Pulmonary artery endothelial cell (primary cell): ENCODE measurements at places on chromosomes 16 and 17. TPM values are rescaled to one million over a fixed set of nuclear protein-coding genes. Genes with fewer than 3 reads are reported as not detected.

DNA sequence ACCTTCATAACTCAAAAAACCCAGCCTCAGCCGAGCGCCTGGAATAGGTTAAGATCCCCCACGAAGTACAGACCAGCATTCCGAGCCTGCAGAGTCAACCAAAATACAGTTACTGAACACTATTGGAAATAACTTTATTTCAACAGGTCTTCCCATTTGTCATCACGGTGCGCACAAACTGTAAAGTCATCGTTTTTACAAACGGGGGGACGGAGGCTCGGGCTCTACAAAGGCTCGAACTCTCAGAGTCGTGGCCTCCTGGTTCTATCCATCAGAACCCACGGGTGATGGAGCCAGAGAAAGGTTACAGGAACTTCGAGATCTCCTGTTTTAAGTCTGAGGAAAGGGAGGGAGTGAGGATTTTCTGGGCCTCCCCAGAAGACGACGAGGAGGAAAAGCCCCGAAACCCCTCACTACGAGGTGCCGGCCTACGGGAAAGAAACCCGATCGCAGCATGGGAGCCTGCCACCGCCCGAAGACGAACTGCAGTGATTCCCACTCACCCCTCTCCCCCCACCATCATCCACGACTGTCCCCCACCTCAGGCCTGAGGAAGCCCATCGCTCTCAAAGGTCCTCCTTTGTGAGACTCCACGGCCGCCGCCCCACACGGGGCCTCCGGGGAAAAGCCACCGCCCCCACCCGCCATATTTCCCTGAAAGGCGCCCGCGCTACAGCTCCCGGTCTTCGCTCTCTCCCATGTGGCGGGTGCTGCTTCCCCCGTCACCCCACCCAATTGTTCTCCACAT lies 917 bp downstream of the YWHAE start:
- DNase-seq: no peak

GRCh38 chr16:50741225-50741780 lies 583 bp upstream of the CYLD start:
- DNase-seq: no peak

TNFSF13 gene
- 1.1 and 1.3 TPM in 2 replicates for total RNA-seq

- DNase-seq: peak; percentile 91
These were observed 502.7 kb upstream of the HSBP1 start for GRCh38 chr16:83305092-83305491.

SLC6A2 gene
- total RNA-seq: not detected in 2 replicates

DNA sequence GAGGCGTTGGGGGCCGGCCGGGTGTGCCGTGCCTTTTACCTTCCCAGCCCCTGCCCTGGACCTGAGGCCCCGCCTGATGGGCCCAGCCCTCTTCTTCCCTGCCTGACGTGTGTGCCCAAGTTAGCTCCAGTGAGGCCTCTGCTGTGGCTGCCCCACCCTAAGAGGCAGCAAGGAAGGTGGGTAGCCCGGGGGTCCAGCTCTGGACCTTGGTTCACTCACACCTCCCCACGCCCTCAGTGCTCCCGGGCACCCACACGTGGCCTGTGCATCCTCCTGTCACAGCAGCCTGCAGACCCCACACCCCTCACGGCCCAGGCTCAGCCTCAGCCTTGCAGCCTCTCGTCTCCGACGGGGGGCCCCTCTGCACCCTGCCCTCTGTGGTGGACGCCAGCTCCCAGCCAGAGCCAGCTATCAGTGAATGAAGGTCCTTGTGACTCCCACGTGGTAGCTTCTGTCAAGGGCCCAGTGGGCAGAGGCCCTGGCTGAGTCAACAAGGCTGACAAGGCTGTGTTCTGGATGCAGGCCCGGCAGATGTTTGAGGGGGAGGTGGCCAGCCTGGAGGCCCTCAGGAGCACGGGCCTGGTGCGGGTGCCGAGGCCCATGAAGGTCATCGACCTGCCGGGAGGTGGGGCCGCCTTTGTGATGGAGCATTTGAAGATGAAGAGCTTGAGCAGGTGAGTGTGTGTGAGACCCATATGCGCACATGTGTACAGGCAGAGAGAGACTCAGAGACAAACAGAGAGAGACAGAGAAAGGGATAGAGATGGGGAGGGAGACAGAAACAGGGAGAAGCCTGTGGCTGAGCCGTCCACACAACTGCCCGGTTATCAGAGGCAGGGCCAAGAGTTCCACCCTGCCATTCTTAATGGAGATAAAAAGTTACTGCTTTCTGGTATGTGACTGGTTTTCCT lies 2.8 kb downstream of the FN3K start:
- no peak for DNase-seq

DNA sequence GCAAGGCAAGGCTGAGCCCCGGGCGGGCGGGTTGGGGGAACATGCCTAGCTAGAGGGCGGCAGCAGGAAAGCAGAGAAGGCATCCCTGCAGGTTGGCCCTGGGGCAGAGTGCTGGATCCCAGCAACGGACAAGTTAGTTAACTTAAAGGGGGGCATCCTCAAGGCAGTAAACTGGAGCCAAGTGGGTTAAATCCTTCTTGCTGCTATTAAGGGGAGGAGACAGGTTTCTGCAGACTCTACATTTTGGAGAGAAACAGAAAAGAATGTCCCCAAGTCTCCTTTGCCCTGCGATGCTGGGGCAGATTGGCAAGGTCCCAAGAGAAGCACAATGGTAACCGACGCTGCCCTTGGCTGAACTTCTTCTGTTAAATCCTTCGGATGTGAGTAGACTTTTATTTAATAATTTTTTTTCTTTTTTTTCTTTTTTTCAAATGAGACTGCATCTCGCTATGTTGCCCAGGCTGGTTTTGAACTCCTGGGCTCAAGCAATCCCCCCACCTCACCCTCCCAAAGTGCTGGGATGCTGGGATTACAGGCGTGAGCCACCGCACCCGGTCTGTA lies 14.0 kb downstream of the ATP5PD start:
- DNase-seq: no peak

TP53TG3F gene
- not detected in 2 replicates for total RNA-seq

GRCh38 chr17:67578142-67578457 lies 139.6 kb upstream of the NOL11 start:
- DNase-seq: no peak

ADGRG3 gene
- total RNA-seq: not detected in 2 replicates

GRCh38 chr16:67477960-67478554 lies 2.9 kb downstream of the ATP6V0D1 start:
- no peak for DNase-seq

DNA sequence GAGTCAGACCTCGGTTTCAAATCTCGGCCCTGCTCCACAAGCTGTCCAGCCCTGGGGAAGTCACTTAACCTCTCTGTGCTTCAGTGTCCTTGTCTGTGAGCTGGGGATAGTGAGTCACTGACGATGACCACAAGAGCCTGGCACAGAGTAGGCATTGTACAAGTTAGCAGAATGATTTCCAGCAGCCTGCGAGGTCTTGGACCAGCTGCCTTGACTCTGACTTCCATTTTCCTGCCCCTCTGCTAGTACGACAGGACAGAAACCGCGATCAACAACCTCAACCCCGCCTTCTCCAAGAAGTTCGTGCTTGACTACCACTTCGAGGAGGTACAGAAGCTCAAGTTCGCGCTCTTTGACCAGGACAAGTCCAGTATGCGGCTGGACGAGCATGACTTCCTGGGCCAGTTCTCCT lies 20.7 kb downstream of the CPNE2 start:
- DNase-seq: no peak

ALOX12B gene
- total RNA-seq: not detected in 2 replicates

WDR59 gene
- total RNA-seq: 16.9 and 18.9 TPM in 2 replicates

DNA sequence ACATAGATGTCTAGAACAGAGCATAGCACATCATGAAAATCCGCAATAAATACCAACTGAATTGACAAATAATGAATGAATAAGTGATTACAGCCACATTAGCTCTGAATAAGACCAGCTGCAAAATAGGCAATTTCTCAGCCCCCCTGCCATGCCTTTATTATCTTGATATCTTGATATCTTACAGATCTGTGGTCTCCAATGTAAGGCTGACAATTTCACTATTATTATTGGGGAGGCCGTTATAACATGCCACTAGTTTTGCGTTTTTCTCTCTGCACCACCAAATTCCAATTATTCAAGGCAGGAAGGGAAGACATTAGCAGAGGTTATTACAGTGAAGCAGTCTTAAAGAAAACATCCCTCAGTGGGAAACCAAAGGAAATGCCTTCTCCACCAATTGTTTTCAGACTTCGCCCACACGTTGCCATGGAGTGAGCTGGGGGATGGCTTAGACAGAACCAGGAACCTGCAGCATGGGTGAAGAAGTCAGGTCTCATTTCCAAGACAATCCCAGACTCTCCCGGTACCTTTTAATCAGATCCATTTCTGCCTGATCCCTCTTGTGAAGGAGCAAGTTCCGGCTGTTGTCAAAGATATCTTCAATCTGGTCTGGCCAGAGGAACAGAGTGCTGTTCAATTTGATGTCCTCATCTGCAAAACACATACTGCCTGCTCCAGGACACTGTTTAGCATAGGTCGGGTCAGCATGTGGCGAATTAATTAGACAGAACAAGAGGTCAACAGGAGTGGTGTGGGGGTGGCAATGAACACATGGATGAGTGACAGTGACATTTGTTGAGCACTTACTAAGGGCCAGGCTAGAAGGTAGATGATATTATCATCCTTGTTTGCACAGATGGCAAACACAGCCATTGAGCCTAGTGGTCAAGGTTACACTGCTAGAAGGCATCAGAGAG lies 46.4 kb downstream of the DNAH3 start:
- peak; percentile 44 for DNase-seq

DNA sequence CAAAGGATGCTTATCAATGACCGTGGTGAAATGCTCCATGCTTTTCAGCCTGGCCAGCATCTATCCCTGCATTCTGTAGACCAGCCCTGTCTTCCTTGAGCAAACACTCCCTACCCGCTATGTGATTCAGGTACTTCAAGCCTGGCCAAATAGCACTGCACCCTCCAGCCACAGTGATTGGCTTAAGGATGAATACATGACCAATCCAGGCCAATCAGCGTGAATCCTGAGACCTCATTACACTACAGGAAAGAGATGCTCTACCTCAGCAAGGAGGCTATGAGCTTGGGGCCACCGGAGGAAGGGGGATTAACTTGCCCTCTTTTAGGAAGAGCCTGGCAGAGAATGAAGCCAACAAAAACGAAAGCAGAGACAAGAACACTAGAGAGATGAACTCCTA lies 162.5 kb downstream of the ZNF423 start:
- no peak for DNase-seq

GRCh38 chr17:16980813-16981731 lies 9.2 kb upstream of the TNFRSF13B start:
- DNase-seq: no peak

DNA sequence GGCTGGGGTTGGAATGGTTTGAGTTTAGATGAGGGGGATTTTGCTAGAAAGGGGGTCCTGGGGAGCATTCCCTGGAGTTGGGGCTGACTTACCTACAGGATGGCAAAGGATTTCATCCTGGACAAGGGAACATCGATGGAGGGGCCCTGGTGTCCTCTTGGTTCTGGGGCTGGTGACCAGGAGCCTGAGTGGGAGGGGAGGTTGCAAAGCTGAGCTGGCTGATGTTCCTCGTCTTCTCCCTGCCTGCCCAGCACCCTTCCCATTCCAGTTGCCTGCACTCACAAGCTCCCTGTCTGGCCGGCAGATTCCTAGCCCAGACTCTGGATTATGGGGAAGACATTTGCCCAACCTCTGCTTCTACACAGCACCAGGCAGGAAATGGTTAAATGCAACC lies 37.2 kb downstream of the ITGAE start:
- no peak for DNase-seq

PLLP gene
- 1.5 and 8.4 TPM in 2 replicates for total RNA-seq

DNA sequence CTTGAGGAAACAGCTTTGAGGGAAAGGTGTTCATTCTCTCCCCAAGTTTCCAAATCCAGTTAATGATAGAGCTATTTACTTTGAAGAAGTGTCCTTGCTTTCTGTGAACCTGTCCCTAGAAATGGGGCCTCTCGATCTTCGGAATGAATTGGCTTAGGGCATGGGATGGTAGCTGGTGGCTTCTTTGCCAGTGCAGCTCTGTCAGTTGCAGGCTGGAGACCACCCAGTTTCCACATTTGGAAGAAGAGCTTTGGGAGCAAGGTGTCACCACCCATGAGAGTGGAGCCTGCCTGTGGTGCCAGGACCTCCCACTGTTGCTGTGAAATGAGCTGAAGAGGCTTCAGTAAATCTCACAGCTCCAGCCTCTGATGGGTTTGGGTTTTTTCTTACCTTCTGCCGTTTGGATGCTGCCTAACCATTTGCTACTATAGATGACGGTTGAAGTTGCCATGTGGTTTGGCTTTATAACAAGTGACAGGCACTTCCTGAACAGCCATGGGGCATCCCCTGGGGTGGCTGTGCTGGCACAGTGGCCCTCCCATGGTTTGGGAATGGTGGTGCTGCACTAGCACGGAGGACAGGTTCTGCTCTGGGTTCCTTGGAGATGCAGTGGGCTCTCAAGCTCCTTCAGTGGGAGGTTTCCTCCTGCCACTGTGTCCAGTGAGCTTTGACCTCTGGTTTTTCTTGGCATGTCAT lies 19.5 kb upstream of the SLC5A10 start:
- no peak for DNase-seq

GPR139 gene
- not detected in 2 replicates for total RNA-seq

- peak; percentile 92 for DNase-seq
These were observed 155.7 kb downstream of the SOCS1 start for GRCh38 chr16:11100239-11100750.

TLCD2 gene
- total RNA-seq: 1.7 and 1.9 TPM in 2 replicates

DNA sequence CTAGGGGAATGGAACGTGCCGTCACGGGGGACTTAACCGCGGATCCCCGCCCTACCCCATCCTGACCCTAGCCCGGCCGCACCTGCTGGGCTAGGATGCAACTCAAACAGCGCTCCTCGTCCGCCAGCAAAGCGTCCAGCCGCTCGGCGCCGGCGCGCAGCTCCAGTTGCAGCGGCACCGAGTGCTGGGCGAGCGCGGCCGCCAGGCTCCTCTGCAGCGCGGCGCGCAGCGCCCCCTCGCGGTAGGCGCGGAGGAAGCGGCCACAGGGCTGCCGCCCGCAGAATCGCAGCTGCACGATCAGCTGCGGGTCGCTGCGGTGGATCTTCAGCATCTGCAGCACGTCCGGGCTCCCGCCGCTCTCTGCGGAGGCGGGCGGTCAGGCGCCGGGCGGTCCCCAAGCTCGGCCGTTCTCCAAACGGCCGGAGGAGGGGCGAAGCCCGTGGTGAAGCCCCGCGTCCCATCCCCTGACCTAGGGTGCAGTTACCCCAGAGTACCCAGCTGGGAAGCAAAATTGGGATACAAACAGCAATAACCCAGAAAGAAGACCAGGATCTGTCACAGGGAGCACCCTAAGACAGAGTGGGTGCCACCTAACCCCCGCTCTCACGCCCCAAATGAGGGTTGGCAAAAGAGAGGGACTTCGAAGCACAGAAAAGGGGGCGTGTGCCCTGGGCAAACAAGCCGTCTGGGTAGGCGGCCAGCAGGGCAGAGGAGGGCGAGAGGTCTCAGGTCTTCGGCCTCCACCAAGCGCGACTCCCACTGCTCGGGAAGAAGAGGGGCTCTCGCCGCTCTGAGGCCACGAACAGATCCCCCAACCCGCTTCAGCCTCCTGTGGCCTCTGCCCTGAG lies 4.2 kb downstream of the TRADD start:
- DNase-seq: no peak

DNA sequence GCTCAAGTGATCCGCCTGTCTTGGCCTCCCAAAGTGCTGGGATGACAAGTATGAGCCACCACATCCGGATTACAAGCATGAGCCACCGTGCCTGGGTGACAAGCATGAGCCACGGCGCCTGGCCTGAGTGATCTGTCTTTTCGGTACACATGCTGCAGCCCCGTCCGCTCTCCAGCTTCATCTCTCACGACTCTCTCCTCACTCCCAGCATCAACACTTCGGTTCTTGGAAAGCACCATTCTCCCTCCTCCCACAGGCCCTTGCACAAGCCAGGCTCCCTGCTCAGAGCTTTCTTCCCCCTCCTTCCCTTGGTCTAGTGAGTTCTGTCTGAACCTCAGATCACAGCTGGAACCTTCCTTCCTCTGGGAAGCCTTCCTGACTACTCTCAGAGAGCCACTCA lies 6.5 kb upstream of the NCBP3 start:
- DNase-seq: no peak

KARS1 gene
- 213 and 222 TPM in 2 replicates for total RNA-seq

- DNase-seq: no peak
These were observed 229.9 kb downstream of the MSI2 start for GRCh38 chr17:57485916-57486881.
